ENCODE measurements at places on chromosomes 16 and 17. TPM values are rescaled to one million over a fixed set of nuclear protein-coding genes. Genes with fewer than 3 reads are reported as not detected.

GRCh38 chr17:37759014-37759637 is 14.3 kb upstream of the HNF1B start:
- DNase-seq = no peak

GRCh38 chr17:82595893-82596292 is 52.4 kb downstream of the WDR45B start:
- no peak for DNase-seq

DNA sequence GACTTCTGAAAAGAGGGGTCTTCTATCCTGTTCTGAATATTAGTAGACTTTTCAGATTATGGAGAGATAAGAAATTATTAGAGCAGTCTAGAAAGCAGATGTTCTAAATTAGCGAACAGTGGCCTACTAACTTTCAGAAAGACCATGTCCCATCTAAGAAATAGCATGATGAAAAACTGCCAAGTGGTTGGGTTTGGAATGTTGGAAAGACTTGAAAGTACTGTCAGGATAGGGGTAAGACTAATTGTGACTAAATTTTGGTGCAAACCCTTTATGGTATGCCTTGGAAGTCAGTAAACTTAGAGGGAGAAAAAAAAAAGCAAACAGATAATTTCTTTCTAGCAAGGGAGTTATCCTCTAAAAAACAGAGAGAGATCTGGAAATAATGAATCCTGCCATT is 41.1 kb downstream of the TANGO6 start:
- DNase-seq = no peak

- no peak for DNase-seq
Observed at GRCh38 chr17:34443619-34444469, 80.8 kb upstream of the CCL1 start.

- DNase-seq = peak; percentile 57
Observed at GRCh38 chr17:82021107-82021899, 1.4 kb downstream of the CENPX start.

GRCh38 chr17:48484256-48484655 is 46.6 kb downstream of the HOXB1 start:
- no peak for DNase-seq

GRCh38 chr16:24141466-24141865 is 114.7 kb upstream of the CACNG3 start:
- DNase-seq = no peak

The TVP23A gene
- not detected for total RNA-seq

The C17orf113 gene
- 0.67 TPM for total RNA-seq

The KRTAP4-4 gene
- not detected for total RNA-seq

The KAT8 gene
- total RNA-seq = 134 TPM

Data from naive thymus-derived CD4-positive, alpha-beta T cell (primary cell).